Effector CD8-positive, alpha-beta T cell (primary cell): ENCODE measurements at places on chromosomes 1 and 21.

DNA sequence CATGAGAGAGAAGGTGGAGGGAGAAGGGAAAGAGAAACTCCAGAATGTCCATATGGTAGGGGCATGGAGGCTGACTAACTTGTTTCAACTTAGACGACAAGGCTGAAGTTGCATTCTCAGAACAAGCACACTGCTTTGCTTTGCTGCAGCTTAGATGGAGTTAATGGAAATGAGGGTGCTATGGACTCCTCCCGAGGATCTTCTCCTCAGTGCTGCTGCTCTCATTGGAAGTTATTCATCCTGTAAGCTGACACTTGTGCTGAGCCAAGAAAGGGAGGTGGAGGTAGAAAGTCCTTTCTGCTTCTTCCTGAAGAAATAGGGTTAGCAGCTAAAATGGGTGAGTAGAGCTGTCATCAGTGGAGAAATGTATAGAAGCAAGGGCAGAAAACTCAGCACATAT lies 215.3 kb downstream of the SEC16B start:
- no peak for DNase-seq

DNA sequence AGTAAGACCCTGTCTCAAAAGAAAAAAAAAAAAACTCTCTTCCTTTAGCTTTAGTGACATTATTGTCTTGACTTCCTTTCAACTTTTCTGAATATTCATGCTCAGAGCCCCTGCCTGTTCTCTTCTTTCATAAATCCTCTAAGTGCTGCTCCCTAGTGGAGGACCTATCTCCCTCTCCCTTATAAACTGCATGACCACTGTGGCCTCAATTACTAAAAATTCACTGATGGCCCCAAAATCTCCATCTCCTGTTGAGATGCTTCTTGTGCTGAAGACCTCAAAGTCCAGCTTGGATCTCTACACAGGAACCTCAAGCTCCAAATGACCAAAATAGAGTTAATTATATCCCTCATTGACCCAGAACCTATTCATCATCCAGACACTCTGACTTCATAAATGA lies 7.8 kb downstream of the ITLN1 start:
- DNase-seq: no peak

GRCh38 chr1:83998205-83998497 lies 781 bp downstream of the TTLL7 start:
- DNase-seq: no peak

DNA sequence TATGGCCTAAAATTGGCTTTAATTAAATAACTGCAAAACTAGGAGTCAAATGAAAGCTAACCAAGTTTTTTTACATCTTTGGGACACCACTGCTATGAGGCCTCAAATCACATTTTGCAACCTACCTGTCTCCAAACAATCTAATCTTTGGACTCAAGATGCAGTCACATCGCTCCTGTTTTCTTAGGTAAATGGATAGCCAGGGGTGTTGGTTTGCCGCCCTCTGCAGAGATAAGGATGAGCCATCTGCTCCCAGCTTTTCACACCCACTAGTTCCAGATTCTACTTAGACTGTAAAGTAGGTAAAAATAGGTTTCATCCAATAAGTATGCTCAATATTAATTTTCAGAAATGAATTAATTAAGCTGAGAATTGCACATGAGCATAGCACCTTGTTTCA lies 456.5 kb downstream of the KIF26B start:
- DNase-seq: no peak

DNA sequence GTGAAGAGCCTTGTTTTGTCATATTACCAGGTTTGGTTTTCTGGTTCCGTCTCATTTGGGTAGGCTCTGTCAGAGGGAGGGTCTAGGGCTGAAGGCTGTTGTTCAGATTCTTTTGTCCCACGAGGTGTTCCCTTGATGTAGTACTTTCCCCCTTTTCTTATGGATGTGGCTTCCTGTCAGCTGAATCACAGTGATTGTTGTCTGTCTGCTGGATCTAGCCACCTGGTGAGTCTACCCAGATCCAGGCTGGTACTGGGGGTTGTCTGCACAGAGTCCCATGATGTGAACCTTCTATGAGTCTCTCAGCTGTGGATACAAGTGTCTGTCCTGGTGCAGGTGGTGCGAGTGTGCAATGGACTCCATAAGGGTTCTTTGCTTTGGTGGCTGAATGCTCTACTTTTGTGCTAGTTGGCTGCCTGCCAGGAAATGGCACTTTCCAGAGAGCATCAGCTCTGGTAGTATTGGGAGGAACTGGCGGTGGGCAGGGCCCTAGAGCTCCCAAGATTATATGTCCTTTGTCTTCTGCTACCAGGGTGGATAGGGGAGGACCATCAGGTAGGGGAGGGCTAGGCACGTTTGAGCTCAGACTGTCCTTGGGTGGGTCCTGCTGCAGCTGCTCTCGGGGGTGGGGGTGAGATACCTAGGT lies 246.0 kb downstream of the RYR2 start:
- DNase-seq: no peak

GRCh38 chr1:100657876-100658715 lies 61.4 kb upstream of the VCAM1 start:
- DNase-seq: no peak

GRCh38 chr1:232033285-232033684 lies 406.7 kb downstream of the DISC1 start:
- no peak for DNase-seq

DNA sequence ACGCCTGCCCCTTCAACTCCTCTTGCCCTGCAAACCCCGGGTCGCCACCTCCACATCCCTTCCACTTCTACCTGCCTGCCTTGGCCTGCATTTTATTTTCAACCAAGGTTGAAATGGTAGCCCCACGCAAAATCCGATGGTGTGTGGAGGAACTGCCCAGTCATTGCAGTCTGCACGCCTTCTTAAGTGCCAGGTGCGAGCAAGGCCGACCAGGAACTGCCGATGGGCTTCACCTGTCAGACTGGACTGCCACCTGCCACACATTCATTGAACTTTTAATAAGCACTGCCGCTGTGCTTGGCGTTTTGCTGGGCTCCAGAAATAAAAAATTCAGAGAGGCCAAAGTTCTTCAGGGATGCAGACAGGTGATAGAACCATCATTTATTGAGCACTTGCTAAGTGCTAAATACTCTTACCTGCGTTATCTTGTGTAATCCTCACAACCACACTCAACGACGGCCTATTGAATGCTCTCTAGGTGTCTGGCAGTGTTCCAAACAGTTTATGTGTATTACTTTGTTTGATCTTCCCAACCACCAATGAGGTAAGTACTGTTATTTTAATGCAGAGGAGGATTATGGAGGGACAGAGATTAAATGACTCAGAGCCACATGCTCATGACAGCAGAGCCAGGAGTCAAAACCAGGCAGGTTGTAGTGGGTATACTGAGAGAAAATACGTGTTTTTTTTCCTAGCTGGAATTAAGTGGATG lies 36.2 kb downstream of the CACHD1 start:
- DNase-seq: no peak

- no peak for DNase-seq
These were observed 23.7 kb downstream of the UCK2 start for GRCh38 chr1:165851034-165851658.

GRCh38 chr21:26194811-26195251 lies 24.3 kb upstream of the APP start:
- no peak for DNase-seq

DNA sequence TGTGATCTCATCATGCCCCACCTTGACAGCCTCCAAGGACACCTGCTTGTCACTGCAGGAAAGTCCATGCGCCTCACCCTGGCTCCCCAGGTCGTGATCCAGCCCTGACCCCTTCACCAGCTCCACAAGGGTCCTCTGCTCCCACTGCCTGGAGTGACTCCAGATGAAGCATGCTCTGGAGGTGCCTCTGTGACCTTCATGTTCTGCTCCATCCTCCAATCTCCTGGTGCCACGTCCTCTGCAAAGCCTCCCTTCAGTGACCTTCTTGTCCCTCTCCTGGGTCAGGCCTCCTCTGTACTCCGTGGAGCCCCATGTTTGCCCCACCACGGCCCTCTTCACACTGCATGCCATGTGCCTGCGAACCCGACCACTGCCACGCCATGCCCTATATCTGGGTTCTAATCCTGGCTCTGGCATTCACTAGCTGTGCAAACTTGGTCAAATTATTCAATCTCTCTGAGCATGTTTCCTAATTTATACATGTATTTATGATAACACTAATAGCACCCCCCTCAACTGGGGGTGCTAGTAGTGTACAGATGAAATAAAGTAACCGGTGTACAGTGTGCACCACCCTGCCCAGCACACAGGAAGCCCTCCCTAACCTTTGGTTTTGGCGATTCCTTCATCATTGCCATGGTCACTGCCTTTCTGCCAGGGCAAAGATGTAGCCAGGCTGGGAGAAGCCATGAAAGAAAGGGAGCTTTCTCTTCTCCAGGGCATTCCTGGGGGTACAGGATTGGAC lies 77.4 kb downstream of the STUM start:
- no peak for DNase-seq

- no peak for DNase-seq
These were observed 1.9 kb upstream of the GPR88 start for GRCh38 chr1:100536031-100536430.

GRCh38 chr21:35963920-35964451 lies 96.3 kb downstream of the SETD4 start:
- DNase-seq: no peak

GRCh38 chr1:44380666-44381177 lies 24.3 kb upstream of the RNF220 start:
- no peak for DNase-seq

DNA sequence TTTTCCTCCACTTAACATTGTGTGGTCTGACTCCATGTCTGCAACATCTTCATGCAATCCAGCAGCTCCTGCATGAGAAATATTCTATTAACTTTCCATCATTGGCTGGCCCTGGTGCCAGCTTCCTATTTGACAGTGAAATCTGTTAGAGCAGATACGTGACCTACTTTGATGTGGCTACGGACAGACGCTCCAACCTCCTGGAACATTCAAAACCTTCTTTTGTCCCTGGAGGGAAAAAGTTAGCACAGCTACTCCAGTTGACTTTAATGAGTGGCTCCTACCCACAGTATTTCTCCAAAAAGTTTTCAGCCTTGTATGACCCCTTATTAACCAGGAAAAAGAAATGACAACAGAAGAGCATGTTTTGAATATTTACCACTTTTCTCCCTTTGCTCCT lies 22.0 kb downstream of the PRAMEF20 start:
- DNase-seq: no peak

DNA sequence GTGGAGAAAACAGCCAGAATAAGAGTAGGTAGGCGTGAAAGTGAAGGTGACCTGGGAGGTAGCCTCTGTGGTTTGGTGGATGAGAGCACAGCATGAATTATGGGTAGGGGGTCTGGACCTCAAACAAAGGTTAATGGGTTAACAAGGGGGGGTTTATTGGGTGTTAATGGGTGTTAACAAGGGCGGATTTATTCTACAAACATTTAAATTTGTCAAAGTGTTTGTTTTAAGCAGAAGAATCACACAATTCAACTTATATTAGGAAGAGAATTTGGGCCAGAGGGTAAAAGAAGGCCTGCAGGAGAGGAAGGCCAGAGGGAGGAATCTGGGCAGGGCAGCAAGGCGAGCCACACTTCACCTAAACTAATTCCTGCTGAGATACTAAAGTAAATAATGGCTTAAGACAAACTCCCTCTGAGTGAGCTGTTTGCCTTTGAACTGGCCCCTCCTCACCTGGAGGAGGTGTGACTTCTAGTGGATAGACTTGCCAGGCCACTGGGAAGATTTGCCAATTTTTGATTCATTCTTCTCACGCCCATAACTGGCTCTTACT lies 191.7 kb downstream of the GIPC2 start:
- DNase-seq: no peak

- DNase-seq: no peak
These were observed 70.9 kb downstream of the ERI3 start for GRCh38 chr1:44284184-44284583.

DNA sequence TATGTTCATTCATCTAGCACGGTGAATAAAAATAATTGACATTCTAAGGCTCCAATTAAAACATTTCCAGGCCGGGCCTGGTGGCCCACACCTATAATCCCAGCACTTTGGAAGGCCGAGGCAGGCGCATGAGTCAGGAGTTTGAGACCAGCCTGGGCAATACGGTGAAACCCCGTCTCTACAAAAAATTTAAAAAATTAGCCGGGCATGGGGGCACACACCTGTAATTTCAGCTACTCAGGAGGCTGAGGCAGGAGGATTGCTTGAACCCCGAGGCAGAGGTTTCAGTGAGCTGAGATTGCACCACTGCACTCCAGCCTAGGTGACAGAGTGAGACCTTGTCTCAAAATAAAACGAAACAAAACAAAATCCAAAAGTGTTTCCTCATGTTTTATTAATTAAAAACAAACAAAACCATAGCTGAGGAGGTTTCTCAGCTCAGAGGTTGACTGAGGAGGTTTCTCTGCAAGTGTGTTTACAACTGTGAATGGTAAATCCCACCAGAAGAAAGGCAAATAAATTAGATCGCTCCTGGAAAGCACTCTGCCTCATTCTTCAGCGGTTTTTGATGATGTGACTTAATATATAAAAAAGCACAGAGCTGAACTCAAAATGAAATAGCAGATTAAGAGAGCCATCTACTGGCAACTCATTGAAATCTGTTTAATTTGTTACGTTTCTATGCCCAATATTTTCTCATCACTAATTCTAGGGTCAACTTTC lies 37.7 kb upstream of the ATG4C start:
- no peak for DNase-seq

DNA sequence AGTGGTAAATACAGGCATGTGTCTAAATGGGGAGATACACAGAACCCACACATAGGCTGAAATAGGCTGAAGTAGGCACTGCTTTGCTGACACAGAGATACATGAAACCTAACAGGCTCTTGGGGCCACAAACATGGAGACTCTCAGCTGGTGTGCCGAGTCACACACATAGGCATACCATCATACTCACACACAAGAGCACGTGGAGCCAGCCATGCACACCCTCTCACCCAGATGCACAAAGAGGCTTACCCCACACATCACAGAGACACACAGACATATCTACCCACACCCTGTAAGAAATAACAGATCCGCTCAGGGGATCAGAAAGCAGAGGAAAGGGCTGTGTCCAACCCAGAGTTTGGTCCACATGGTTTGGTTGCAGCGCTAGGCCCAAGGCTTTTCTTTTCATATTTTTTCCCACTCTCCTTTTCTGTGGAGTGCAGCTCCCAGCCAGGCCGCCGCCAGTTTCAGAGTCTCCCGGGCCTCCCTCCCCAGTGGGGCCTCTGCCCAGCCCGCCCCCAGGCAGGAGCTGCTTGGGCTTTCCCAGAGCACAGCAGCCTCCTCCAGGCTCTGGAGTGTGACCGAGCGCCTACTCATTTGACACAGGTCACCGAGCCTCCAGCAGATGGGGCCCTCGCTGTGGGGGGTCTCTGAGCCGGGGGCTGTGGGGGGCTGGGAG lies 3.9 kb upstream of the POU3F1 start:
- DNase-seq: no peak

GRCh38 chr1:100731309-100731708 lies 11.8 kb downstream of the VCAM1 start:
- no peak for DNase-seq
